Activated CD8-positive, alpha-beta memory T cell treated with anti-CD3 and anti-CD28 coated beads for 36 hours (primary cell): ENCODE measurements at places on chromosomes 7 and 10. TPM values are rescaled to one million over a fixed set of nuclear protein-coding genes. Genes with fewer than 3 reads are reported as not detected.

AKR1C4 gene
- total RNA-seq: not detected

CPN1 gene
- not detected for total RNA-seq

FZD8 gene
- 0.59 TPM for total RNA-seq

GPR158 gene
- not detected for total RNA-seq

ZNF804B gene
- not detected for total RNA-seq

WDR86 gene
- total RNA-seq: not detected

UCN3 gene
- not detected for total RNA-seq

SH2B2 gene
- 2.5 TPM for total RNA-seq

ACTA2 gene
- total RNA-seq: 20.7 TPM

GNG11 gene
- total RNA-seq: not detected

GDF10 gene
- total RNA-seq: 0.89 TPM

MYO1G gene
- total RNA-seq: 316 TPM
